ENCODE measurements at places on chromosomes 1 and 21.

- DNase-seq = no peak
These were observed 21.2 kb downstream of the OVGP1 start for GRCh38 chr1:111406321-111406768.

DNA sequence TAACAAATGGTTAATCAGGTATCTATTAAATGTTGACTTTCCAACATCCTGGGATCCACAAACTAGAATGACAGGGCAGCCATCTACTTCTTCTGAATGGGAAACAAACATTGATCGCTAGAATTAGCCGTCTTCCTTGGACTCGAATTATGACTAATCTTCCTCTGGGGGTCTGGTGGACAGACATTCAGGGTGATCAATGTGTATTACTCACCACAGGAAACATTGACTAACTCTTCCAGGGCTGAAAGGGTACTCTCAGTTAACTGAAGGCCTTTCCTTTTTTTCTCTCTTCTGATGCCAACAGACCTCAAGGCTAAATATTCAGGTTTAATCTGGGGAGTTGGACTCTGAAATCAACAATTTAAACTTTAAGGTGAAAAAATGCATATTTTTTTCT lies 9.5 kb downstream of the NOL9 start:
- no peak for DNase-seq

DNA sequence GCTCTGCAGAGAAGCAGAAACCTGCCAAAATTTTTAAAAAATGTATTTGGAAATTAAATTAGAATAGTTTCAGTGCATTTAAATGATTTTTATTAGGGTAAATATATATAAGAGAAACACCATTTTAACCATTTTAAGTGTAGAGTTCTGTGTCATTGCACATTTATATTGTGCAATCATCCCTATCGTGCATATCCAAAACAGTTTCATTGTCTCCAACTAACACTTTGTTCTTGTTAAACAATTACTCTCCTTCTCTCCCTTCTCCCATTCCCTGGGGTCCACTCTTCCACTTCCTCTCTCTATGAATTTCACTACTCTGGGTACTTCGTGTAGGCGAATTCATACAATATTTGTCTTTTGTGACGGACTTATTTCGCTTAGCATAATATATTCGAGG lies 6.0 kb upstream of the OR2L8 start:
- no peak for DNase-seq

GRCh38 chr1:155301342-155301841 lies at the start of gene PKLR:
Gene PKLR (minus strand): TSS chr1:155301438. CDS start chr1:155301395, 43 bp downstream.
- no peak for DNase-seq

- no peak for DNase-seq
These were observed 38.3 kb downstream of the BEND5 start for GRCh38 chr1:48738356-48738755.

- no peak for DNase-seq
These were observed 77.6 kb upstream of the VANGL1 start for GRCh38 chr1:115564201-115564600.

GRCh38 chr1:103517380-103518047 lies 8.0 kb upstream of the RNPC3 start:
- DNase-seq = no peak

- DNase-seq = no peak
These were observed 160.7 kb downstream of the IER5 start for GRCh38 chr1:181249186-181249585.

DNA sequence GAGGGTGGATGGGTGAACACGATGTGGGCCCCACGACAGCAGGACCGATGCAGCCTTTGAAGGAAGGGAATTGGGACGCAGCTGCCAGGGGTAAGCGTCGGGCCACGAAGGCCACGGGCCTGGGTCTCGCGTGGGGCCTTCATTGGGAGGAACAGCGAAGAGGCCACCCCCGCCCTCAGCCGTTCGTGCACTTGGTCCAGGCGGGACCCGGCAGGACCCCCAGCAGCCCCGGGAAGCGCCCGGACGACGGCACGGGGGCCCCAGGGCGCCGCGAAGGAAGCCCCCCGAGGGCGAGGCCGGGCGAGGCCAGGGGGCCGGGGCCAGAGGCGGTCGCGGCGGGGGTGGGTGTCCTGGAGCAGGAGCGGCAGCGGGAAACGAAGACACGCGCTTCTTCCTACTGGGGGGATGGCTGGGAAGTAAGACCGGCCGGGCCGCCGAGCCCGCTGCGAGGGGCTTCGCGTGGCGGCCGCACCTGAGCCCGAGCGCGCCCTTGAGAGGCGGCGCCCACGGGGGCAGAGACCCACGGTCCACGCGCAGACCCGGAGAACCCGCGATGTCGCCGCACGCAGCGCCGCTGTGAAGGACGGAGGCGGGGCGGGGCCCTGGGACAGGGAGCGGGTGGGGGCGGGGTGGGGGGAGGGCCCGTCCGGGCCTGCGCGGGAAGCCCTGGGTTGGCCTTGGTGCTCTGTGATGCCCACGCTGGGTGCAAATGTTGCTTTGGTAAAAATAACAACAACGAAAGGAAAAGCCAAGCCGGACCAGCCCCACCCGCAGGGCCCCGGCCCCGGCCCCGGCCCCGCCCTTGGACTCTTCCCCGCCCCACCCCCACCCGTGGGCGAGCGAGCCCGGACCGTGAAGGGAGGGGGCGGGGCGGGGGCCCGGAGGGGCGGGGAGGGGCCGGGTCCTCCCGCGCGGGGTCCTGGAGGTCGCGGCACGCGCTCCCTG lies 56.0 kb upstream of the ADARB1 start:
- DNase-seq = no peak

- DNase-seq = peak; percentile 46
These were observed 1.2 kb downstream of the ZC3H12A start for GRCh38 chr1:37475380-37476086.

DNA sequence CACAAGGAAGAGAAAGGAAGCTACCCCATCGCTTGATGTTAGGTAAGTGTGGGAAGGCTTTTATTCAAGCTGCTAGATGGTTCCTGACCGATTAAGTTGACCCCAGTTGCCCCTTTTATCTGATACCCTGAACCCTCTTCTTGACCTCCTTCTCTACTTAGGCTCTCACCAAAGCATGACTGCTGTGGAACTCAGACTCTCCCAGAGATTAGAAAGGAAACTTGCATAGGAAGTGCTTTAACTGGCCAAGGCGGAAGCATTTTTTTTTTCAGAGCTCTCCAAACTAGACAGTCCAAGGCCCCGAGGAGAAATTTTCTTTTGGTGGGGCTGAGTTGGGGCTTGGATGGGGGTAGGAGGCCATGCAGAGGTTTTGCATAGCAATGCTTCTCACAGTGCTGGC lies 101.3 kb upstream of the USP24 start:
- no peak for DNase-seq

DNA sequence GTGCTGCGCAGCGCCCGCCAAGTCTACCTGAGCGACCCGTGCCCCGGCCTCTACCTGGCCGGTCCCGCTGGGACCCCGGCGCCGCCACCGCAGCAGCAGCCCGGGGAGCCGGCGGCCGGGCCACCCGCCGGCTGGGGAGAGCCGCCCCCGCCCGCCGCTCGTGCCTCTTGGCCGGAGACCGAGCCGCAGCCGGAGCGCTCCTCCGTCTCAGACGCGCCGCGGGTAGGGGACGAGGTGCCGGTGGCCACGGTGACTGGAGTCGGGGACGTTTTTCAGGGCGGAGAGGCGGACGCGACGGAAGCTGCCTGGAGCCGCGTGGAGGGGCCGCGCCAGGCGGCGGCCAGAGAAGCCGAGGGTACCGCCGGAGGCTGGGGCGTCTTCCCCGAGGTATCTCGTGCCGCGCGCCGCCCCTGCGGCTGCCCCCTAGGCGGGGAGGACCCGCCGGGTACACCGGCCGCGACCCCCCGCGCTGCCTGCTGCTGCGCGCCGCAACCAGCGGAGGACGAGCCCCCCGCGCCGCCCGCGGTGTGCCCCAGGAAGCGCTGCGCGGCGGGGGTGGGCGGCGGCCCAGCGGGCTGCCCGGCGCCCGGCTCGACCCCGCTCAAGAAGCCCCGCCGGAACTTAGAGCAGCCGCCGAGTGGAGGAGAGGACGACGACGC lies 646 bp downstream of the IER5 start:
- DNase-seq = no peak

All from breast epithelium (tissue), 4 donors.